Hepatocyte (in vitro differentiated cells): ENCODE measurements at places on chromosomes 16 and 17.

GRCh38 chr17:69702078-69702477 is 287.6 kb downstream of the MAP2K6 start:
- DNase-seq: no peak

DNA sequence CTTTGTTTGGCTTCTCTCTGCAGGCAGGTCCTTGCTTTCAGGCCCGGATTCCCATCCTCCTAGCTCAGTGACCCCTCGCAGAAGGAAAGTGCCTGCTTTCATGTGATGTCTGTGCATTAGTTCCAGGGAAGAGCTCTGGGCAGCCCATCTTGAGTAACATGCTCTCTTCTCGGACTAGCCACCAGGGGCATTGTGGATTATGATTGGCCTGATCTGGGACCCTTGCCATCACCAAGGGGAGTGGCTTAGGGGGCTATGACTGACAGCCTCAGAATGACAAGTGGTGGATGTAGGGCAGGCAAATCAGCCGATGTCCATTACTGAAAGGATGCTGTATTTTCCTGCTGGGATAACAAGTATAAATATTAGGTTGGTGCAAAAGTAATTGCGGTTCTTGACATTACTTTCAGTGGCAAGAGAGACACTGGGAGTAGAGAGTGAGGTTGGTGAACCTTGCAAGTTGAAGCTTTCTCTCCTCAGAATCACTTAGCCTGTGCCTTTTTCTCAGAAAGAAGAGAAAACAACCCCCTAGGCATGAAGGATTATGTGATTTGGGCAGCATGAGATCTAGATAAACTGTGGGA is 71.5 kb upstream of the MPHOSPH6 start:
- no peak for DNase-seq

- DNase-seq: peak; percentile 92
These were observed 18.6 kb downstream of the CDH16 start for GRCh38 chr16:66899945-66900710.

GRCh38 chr16:88375236-88375975 is 7.4 kb upstream of the ZNF469 start:
- no peak for DNase-seq

- peak; percentile 50 for DNase-seq
These were observed 130.2 kb downstream of the ABCC6 start for GRCh38 chr16:16092925-16093627.

GRCh38 chr17:82217530-82218204 is 5.0 kb upstream of the CCDC57 start:
- DNase-seq: peak; percentile 60

GRCh38 chr17:35082073-35082657 is 18.7 kb upstream of the RFFL start:
- no peak for DNase-seq
